ENCODE measurements at places on chromosomes 6 and 20.

- no peak for DNase-seq
These were observed 172.4 kb downstream of the CD24 start for GRCh38 chr6:106802139-106802538.

- peak; percentile 9 for DNase-seq
These were observed 74.8 kb downstream of the RIN2 start for GRCh38 chr20:19832875-19833274.

- no peak for DNase-seq
These were observed 233.5 kb upstream of the PMEPA1 start for GRCh38 chr20:57943291-57943690.

DNA sequence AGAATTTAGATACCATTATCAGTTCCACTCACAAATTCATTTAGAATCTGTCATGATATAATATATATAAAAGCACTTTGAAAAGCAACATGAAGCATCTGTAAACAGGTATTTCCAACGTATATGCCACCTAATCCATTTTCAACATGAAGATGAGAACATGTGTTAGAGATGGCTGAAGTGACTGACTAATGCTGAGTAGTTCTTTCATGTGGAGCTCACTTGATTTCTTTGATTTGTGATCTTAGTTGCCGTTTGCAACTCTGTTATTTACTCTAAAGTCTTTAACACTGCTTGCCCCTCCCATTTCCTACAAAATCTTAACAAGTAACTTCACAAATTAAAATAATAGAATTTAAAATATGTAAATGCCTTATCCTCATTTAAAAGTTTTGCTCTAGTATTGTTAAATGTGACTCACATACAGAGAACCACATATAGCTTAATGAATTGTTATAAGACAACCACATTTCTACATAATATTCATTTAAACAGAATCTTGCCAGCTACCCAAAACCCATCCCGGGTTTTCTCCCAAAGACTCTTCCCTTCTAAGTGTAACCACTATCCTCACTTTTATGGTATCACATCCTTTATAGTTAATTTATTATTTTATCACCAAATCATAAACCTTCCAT is 78.3 kb downstream of the ME1 start:
- DNase-seq = no peak

- peak; percentile 85 for DNase-seq
These were observed 30.2 kb upstream of the IL17A start for GRCh38 chr6:52155791-52156576.

- no peak for DNase-seq
These were observed 187.8 kb downstream of the SYNDIG1 start for GRCh38 chr20:24657196-24657595.

- no peak for DNase-seq
These were observed 91.7 kb downstream of the SCML4 start for GRCh38 chr6:107732461-107732860.

- no peak for DNase-seq
These were observed 17.0 kb upstream of the STX16 start for GRCh38 chr20:58634059-58634458.

- no peak for DNase-seq
These were observed 167.7 kb downstream of the ZNF217 start for GRCh38 chr20:53425941-53426340.

- DNase-seq = no peak
These were observed 17.1 kb upstream of the IGF2R start for GRCh38 chr6:159951772-159952171.

DNA sequence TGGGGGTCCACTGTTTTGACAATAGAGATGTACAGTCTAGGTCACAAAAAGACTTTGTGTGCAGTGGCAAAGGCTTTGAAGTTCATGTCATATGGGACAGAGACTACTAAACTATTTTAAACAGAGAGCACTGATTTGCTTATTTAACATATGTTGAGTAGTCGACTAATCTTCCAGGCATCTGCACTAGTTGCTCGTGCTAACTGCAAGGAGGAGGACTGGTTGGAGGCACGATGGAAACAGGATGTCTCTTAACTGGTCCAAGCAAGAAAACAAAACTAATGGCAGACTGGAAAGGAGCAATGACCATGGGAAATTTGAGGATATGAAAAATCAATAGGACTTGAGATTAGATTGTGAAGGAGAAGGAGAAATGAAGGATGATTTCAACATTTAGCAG is 28.5 kb upstream of the ERVFRD-1 start:
- DNase-seq = no peak

- no peak for DNase-seq
These were observed 803 bp upstream of the ADGRG6 start for GRCh38 chr6:142300758-142301650.

- DNase-seq = no peak
These were observed 1.3 kb upstream of the VSX1 start for GRCh38 chr20:25083141-25083772.

DNA sequence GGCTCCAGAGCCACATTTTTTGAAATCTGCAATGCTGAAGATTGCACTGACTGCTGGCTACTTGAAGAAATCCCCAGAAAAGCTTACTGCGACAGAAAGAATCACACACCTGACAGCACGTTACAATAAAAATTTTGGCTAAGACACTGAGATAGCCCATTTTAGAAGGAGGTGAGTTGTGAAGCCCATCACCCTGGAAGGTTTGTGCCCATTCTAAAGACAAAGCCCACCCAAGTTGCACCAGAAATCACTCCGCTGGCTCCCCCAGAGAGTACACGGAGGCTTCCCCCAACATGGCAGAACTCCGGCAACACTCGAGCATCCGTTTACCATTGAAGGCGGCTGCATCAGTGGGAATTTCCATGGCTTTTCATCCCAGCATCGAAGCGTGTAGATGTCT is 29.4 kb downstream of the LPA start:
- no peak for DNase-seq

DNA sequence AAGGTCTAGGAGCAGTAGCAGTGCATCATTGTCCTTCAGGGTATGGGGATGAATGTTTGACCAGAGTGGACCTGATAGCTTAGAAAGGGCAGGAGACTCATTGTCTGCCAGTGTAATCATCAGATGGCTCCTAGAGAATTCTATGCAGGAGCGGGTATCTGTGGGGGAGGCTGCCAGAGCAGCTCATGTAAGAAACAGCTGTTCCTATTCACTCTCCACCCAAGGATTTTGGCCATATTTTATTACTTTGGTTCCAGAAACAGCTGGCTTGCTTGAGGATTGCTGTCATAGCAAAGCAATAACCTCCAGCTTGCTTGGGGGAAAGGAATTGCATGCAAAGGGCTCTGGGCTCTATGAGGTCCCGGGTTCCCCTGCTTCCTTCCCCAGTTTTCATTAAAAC is 44.1 kb downstream of the RALY start:
- no peak for DNase-seq

DNA sequence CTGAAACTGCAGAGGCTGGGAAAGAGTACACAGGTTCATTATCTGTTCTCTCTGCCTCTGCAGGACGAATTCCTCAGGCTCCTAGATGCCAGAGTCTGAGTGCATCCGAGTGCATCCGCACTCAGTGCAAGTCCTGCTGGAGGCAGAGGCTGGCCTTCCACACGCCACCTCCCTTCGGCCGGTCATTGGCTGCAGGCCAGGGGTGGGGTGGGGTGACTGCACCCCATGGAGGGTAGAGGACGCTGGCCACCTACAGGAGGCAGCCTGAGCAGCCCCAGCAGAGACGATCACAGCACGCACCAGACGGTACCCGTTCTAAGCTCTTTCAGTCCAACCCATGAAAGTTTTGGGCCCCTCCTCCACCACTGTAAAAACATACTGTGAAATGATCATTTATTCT is 11.7 kb downstream of the SFT2D1 start:
- DNase-seq = no peak

GRCh38 chr6:12527339-12527738 is 189.2 kb upstream of the PHACTR1 start:
- no peak for DNase-seq

- no peak for DNase-seq
These were observed 200.3 kb downstream of the ANKRD60 start for GRCh38 chr20:58028123-58028522.

DNA sequence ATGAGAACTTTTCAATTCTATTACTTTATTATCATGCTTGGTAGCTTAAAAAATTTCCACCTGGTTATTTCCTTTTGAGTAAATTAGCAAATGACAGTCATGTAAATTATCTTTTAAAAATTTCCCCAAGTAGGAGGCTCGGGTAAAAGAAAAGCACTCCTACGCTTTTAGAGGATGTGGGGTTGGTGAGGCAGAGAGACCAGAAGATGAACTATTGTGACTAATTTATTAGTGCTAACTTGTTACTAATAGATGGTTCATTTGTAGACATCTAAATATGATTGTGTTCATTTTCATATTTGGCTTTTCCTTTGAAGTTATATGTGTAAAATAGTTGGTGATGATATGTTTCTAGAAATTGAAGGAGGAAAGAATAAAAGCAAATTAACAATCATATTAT is 27.0 kb downstream of the ZNF292 start:
- DNase-seq = no peak

GRCh38 chr20:18397030-18397429 is 69.8 kb downstream of the DZANK1 start:
- peak; percentile 48 for DNase-seq

- DNase-seq = no peak
These were observed 46.2 kb downstream of the PACRG start for GRCh38 chr6:162773996-162774395.

GRCh38 chr20:13111249-13111911 is 102.6 kb downstream of the SPTLC3 start:
- DNase-seq = no peak

GRCh38 chr6:129575378-129576118 is 134.4 kb downstream of the ARHGAP18 start:
- peak; percentile 53 for DNase-seq

DNA sequence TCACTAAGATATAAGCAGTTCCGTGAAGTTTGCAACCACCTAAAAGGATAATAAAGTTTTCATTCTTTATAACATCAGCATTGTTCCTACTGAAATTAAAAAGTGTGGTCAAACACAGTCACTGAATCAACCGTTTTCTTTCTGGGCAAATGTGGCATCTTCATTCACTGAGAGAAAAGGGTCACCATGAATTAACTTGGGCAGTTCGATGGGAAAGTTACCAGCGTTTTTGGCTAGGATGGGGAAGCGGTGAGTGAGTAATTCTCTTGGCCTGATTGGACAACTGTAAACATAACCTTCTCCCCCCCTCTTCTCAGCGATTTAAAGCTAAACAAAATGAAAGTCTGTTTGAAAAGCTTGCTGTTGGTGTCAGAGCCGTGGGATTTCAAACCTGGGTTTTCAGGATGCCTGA is 181.8 kb downstream of the SASH1 start:
- DNase-seq = peak; percentile 18

All from MV-4-11 (cell line).